Urothelium cell line (cell line): ENCODE measurements at places on chromosomes 4 and X.

GRCh38 chrX:10622197-10622596 is 1.8 kb upstream of the MID1 start:
- no peak for DNase-seq

- DNase-seq = no peak
These were observed 197.4 kb downstream of the PTTG2 start for GRCh38 chr4:38157592-38157991.

- DNase-seq = no peak
These were observed 413.6 kb downstream of the TRIML1 start for GRCh38 chr4:188552741-188553275.

DNA sequence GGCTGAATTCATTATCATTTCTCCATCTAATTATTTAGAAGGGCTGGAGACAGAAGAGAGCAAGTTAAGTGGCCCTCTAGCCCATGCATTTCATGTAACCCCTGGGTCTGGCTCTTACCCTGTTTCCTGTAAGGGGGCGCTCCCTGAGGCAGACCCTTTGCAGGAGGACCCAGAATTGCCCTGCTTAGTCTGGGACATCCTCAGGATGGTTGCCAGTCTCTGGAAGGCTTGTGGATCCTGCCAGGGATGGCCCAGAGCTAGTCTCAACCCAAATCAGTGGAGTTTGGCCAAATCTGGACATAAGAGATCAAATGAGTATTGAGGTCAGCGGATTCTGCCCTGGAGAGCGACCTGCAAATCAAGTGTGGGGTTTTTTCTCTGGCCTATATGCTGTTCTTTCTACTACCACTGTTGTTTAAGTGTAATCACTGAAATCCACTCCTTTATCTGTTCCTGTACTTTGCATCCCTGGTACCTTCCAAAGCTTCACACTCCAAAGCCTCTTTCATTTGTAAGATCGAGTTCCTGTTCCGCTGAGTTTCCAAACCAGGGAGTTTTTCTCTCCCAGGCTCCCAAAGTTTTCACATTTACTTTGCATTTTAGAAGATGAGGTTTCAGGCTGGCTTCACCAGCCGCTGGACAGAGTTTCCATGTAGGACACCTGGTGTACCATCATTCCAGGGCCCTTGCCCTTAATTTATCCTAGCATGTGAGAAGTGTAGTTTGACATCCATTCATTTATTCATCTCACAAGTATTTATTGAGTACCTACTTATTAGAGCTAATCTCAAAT is 6.3 kb downstream of the KLF3 start:
- no peak for DNase-seq

- no peak for DNase-seq
These were observed 38.5 kb upstream of the GPC3 start for GRCh38 chrX:134023851-134024281.

DNA sequence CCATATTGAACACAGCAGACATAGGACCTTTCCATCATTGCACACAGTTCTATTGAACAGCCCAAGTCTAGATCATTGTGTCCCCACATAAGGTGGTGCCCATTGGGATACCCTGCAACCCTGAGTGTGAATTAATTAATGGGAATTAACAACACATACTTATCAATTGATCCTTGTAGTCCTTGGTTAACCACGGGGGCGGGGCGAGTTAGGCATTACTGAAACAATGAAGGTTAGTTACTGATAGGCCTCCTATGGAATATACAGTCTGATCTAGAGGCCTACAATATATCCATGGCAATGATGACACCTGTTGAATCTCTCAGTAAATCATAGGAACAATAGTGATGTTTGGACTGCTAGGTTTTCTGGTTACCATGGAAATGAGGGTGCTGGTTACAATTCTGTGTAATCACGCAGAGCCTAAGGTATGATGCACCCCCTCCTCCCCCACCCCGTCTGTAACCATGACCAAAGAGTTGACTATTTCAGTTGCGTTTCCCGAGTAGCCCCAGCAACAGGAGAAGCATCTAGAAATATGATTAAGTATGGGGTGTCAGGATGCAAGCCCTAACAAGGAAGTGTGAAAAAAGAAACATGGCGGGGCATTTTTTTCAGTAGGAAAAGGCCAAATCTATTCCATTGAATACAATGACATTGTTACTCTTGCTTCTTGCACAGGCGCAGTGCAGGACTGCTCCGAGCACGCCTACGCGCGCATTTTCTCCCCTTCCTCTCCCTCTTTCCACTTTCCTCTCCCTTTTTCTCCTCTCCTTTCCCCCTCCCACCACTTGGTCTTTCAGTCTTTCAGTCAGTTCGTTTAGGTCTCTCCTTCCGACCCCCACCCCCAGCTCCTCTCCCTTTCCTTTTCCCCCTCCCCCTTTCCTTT is 677 bp upstream of the NONO start:
- DNase-seq = peak; percentile 24

DNA sequence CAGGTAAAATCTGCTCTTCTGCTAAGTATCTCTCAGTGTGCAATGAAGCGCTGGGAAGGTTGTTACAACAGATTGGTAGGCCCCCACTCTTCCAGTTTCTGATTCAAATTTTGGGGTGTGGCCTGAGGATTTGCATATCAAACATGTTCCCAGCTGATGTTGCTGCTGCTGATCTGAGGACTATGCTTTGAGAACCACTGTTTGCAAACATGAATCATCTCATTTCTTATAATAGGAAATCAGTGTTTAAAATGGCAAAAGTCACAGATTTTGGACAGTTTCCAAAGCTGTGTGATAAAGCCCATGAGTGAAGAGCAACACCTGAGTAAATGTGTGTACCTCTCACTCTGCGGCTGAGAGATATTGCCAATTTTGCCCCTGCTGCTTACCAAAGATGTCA is 36.2 kb upstream of the NDNF start:
- DNase-seq = no peak
